ENCODE measurements at places on chromosomes 2 and 18. TPM values are rescaled to one million over a fixed set of nuclear protein-coding genes. Genes with fewer than 3 reads are reported as not detected.
A peak's percentile ranks its signal among the peaks of the same experiment; 100 is the strongest.

The MC5R gene
- total RNA-seq: not detected

The SP140 gene
- total RNA-seq: 0.35 TPM

The RBKS gene
- 0.07 TPM for total RNA-seq

DNA sequence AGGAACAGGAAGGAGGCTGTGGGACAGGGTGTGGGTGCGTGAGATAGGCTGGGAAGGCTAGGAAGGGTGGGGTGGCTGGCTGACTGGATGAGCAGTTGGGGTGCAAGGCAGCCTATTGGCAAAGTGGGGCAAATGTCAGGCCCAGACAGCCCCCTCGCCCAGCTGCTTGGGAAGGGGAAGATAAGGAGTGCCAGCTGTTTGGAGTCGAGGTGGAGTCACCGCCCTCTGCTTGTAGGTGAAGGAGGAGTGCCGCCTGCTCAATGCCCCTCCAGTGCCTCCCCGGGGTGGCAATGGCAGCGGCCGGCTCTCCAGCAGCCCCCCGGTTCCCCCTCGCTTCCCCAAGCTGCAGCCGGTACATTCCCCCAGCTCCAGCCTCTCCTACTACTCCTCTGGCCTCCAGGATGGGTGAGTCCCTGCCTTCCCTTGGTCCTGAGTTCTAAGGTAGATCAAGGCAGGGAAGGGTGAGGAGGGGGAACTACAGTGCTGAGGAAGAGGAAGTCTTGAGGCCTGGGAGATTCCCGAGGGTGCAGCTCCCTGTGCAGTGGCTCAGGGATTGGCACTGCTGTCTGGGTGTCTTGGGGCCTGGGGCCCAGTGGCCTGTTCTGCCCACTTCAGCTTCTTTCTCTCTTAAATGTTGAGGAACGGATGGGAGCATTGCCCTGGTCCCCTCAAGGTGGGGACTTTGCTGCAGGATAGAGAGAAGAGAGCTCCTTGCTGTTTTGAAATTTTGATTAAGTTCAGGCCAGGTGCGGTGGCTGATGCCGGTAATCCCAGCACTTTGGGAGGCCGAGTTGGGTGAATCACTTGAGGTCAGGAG lies 13.3 kb downstream of the GAREM2 start:
- no peaks in the 10 kb centered on the region for H3K27me3 ChIP-seq
- H3K36me3 ChIP-seq: peaks cover 30% of the 10 kb centered on the region
- H3K4me3 ChIP-seq: peak overlapping the region; percentile 68
- no peak overlapping the region for H3K27ac ChIP-seq
- no peak for DNase-seq

DNA sequence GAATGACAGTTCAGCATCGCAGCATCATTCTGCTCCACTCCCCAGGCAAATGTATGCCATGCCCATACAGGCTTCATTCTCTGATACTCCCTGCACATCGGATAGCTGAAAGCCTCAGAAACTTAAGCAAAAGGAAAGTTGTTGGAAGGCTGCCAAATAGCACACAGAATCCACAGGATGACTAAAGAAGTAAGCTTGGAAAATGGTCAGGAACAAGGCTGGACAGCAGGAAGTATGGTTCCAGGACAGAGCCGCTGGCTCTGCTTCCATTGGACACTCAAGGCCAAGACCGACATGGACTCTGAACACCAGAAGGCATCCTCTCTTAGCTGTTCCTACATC lies 256.5 kb downstream of the CDH20 start:
- H3K36me3 ChIP-seq: no peaks in the 10 kb centered on the region
- no peaks in the 10 kb centered on the region for H3K27me3 ChIP-seq
- no peak for DNase-seq
- no peaks in the 10 kb centered on the region for H3K4me1 ChIP-seq
- H3K27ac ChIP-seq: no peak overlapping the region

DNA sequence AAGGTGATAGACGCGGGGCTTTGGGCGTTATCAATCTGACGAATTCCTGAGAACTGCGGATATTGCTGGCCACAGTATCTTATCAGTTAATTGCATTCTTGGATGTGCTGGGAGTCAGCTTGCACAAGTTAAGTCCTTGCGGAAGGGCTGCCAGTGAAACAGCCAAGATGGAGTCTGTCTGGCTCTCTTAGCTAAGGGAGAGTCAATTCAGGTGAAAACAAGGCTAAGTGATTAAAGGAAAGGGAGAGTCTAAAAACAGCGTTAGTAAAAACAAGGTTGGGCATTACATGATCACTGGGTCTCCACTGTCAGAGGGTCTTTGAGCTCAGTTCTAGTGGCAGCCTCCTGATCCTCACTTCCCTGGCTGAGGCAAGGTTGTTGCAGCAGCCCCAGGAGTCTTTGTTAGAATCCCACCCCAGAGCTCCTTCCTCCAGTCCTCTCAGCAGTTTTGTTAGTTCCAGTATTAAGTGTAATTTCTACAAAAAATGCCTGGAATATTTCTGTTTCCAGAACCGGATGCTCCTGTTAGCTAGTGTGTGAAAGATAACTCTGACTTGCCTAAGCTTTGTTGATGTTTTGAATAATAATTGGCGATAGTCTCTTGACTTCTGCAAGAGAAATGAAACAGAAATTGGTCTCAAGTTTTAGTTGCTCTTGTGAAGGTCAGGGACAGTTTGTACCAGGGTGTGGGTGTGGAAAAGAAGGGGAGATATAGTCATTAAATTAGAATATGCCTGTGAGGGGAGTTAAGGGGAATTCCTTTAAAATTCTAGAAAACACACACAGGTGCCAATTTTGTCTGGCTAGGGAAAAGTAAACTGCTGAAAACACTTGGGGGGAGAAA lies 10.6 kb downstream of the CFLAR start:
- H3K36me3 ChIP-seq: peaks cover 37% of the 10 kb centered on the region
- H3K4me3 ChIP-seq: peak overlapping the region; percentile 20
- H3K27ac ChIP-seq: peak overlapping the region; percentile 82
- DNase-seq: no peak
- no peaks in the 10 kb centered on the region for H3K27me3 ChIP-seq

DNA sequence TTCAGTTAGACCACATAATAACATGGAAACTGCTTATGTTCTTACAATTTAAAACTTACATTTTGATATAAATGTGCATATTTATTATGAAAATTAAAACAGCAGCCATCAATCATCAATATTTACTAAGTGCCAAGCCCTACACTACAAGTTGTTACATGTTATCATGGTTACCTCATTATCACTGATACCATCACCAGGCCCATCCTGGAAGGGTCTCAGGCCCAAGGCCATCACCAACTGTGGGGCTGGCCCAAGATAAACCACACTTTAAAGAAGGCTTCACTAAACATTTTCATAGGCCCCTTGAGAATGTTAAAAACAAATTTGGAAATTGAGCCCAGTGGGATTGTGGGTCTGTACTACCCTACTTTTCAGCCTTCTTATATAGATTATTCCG lies 6.4 kb downstream of the ITSN2 start:
- no peaks in the 10 kb centered on the region for H3K36me3 ChIP-seq
- H3K4me3 ChIP-seq: no peak overlapping the region
- H3K27ac ChIP-seq: peak overlapping the region; percentile 31
- H3K4me1 ChIP-seq: peaks cover 21% of the 10 kb centered on the region
- H3K27me3 ChIP-seq: no peaks in the 10 kb centered on the region
- no peak for DNase-seq

GRCh38 chr2:46387886-46388515 lies 90.8 kb downstream of the EPAS1 start:
- H3K27me3 ChIP-seq: no peaks in the 10 kb centered on the region
- peaks cover 19% of the 10 kb centered on the region for H3K36me3 ChIP-seq
- no peaks in the 10 kb centered on the region for H3K4me1 ChIP-seq
- no peak overlapping the region for H3K4me3 ChIP-seq
- no peak for DNase-seq

GRCh38 chr18:57122936-57123510 lies 23.9 kb upstream of the BOD1L2 start:
- no peak overlapping the region for H3K27ac ChIP-seq
- no peak for DNase-seq
- H3K4me1 ChIP-seq: no peaks in the 10 kb centered on the region
- peaks cover 19% of the 10 kb centered on the region for H3K27me3 ChIP-seq
- H3K4me3 ChIP-seq: no peak overlapping the region

DNA sequence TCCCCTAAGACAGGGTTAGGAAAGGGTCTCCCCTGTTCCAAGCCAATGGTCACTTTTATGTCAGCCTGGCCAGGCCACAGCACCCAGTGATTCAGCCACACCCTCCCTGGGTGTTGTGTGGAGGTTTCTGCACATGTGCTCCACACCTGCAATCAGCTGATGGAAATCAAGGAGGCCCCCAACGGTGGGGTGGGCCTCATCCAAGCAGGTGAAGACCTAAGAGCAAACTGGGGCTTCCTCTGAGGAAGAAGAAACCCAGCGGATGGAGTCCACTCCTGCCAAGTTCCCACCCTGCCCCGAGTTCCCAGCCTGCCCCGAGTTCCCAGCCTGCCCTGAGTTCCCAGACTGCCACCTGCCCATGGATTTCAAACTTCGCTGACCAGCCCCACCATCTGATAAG lies 55.4 kb downstream of the KIF1A start:
- H3K4me3 ChIP-seq: no peak overlapping the region
- peaks cover 10% of the 10 kb centered on the region for H3K4me1 ChIP-seq
- no peaks in the 10 kb centered on the region for H3K36me3 ChIP-seq
- H3K27me3 ChIP-seq: peaks cover 6% of the 10 kb centered on the region
- DNase-seq: no peak

- no peaks in the 10 kb centered on the region for H3K4me1 ChIP-seq
- DNase-seq: no peak
- no peaks in the 10 kb centered on the region for H3K27me3 ChIP-seq
- H3K27ac ChIP-seq: no peak overlapping the region
- H3K4me3 ChIP-seq: no peak overlapping the region
- no peaks in the 10 kb centered on the region for H3K36me3 ChIP-seq
Observed at GRCh38 chr2:144567745-144568144, 47.8 kb upstream of the ZEB2 start.

- no peak for DNase-seq
- no peaks in the 10 kb centered on the region for H3K27me3 ChIP-seq
- no peaks in the 10 kb centered on the region for H3K4me1 ChIP-seq
- no peak overlapping the region for H3K27ac ChIP-seq
Observed at GRCh38 chr2:141316606-141317005, 814.2 kb downstream of the LRP1B start.

DNA sequence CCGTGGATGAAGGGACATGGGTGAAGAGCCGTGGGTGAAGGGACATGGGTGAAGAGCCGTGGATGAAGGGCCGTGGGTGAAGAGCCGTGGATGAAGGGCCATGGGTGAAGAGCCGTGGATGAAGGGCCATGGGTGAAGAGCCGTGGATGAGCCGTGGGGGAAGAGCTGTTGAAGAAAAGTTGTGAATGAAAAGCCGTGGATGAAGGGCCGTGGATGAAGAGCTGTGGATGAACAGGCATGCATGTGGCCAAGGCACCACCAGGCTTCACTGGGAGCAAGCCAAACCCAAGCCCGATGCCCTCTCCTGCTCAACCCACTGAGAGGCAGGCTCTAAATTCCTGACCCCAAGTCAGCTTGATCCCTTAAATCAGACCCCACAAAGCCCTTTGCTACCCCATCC lies 10.6 kb downstream of the OR6B3 start:
- H3K4me1 ChIP-seq: no peaks in the 10 kb centered on the region
- peaks cover 44% of the 10 kb centered on the region for H3K27me3 ChIP-seq
- no peak for DNase-seq
- no peaks in the 10 kb centered on the region for H3K36me3 ChIP-seq
- no peak overlapping the region for H3K4me3 ChIP-seq

DNA sequence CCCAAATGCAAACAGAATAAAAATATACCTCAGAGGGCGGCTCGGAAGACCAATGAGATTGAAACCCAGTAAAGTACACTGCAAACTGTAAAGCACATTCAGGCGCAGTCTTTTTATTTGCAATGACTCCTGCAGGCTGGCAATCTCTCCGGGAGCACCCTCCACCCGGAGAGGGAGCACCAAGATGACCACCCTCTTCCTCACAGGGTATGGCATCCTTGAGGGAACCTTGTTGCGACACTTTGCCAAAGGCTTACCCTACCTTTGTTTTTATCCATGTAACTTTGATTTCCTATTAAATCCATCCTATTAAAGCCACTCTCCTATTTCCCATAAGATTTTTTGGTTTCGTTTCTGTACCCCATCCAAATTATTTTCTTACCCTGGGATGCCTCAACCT lies 16.2 kb downstream of the CHST10 start:
- H3K36me3 ChIP-seq: peaks cover 50% of the 10 kb centered on the region
- DNase-seq: no peak
- no peaks in the 10 kb centered on the region for H3K27me3 ChIP-seq
- no peaks in the 10 kb centered on the region for H3K4me1 ChIP-seq
- no peak overlapping the region for H3K27ac ChIP-seq
- no peak overlapping the region for H3K4me3 ChIP-seq

DNA sequence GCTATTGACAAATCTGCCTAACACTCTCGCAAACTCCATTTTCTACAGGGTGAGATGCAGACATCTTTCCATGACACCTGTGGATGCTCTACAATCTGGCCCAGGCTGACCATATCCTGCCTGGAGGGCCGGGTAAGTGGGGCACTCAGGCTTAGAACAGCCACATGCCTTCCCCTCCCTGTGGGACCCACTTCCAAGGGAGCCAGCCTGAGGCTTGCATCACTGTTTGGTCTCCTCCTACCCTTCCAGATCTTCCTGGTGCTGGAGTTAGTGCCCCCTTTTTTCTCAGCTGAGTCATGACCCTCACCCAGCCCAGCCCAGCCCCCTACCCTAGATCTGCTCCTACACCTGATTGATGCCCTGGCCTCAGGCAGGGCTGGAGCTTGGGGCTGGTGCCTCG lies 150.2 kb upstream of the MSH6 start:
- H3K4me1 ChIP-seq: no peaks in the 10 kb centered on the region
- H3K36me3 ChIP-seq: no peaks in the 10 kb centered on the region
- no peak overlapping the region for H3K4me3 ChIP-seq
- peaks cover 63% of the 10 kb centered on the region for H3K27me3 ChIP-seq
- no peak overlapping the region for H3K27ac ChIP-seq
